ENCODE measurements at places on chromosomes 5 and 9.

GRCh38 chr9:88920645-88921044 is 70.6 kb upstream of the S1PR3 start:
- DNase-seq, result peak; percentile 19

GRCh38 chr9:137917116-137917515 is 39.5 kb downstream of the CACNA1B start:
- no peak for DNase-seq

GRCh38 chr9:113719919-113720318 is 156.2 kb upstream of the ZNF618 start:
- no peak for DNase-seq

DNA sequence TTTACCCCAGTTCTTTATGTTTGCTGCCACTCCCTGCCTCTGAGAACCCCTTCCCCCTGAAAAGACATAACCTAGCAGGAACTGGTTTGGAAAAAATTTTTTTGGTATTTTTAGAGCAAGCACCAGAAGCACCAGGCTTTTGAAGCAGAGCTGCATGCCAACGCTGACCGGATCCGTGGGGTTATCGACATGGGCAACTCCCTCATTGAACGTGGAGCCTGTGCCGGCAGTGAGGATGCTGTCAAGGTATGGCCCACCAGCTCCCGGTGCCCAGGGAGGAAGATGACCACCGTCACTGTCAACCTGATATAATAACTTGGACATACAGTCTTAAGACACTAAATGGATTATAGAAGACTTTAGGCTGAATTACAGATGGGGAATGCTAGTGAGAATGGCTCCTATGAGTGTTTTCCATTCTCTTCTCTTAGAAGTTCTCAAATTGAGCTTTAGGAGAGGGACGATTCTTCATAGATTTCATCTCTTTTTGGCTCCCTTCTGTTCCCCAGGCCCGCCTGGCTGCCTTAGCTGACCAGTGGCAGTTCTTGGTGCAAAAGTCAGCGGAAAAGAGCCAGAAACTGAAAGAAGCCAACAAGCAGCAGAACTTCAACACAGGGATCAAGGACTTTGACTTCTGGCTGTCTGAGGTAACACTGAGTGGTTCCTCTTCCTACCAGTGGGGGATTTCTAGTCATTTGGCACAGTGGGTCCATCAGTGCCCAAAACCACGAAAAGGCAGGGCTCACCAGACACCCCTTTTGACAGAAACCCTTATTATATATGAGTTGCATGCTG is 44.9 kb downstream of the DYNC2I2 start:
- peak; percentile 22 for DNase-seq

DNA sequence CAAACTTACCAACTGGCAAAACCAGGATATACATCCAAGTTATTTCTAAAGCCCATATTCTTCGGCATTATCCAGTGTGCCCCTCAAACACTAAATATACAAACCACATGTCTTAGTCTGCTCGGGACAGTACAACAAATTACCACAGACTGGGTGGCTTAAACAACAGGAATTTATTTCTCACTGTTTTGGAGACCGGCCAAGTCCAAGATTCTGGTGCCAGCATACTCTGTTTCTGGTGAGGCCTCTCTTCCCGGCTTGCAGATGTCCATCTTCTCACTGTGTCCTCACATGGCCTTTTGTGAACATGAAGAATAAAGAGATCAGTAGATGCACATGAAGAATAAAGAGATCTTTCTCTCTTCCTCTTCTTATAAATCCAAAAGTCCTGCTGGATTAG is 12.9 kb upstream of the SLCO6A1 start:
- no peak for DNase-seq

GRCh38 chr9:119268985-119269384 is 100.2 kb downstream of the BRINP1 start:
- no peak for DNase-seq

- no peak for DNase-seq
Observed at GRCh38 chr9:34341659-34342295, 12.4 kb downstream of the NUDT2 start.

DNA sequence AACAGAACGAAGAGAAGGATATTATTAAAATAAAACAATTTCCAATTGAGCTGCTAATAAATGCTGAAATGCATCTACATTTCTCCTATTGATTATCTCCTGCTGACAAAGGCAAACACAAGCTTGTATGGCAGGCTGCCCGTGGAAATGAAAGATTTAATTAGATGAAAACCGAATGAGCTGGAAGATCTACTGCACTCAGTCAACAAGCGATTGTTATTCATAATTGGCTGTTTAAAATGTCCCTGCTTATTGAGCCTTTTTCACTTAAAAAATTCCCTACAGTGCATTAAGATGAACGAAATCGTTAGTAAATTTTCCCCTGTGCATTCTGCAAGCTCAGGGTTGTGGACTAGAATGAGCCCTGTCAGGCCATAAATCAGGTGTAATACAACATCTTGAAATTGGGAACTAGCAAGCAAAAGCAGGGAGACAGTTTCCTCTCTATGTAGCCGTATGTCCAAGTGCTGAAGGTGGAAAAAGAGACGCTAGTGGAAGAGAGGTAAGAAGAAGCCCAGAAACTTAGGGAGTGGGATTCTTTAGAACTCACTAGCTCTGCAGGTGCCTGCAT is 28.5 kb upstream of the KIF4B start:
- no peak for DNase-seq

- no peak for DNase-seq
Observed at GRCh38 chr5:101364469-101364868, 461.4 kb upstream of the ST8SIA4 start.

DNA sequence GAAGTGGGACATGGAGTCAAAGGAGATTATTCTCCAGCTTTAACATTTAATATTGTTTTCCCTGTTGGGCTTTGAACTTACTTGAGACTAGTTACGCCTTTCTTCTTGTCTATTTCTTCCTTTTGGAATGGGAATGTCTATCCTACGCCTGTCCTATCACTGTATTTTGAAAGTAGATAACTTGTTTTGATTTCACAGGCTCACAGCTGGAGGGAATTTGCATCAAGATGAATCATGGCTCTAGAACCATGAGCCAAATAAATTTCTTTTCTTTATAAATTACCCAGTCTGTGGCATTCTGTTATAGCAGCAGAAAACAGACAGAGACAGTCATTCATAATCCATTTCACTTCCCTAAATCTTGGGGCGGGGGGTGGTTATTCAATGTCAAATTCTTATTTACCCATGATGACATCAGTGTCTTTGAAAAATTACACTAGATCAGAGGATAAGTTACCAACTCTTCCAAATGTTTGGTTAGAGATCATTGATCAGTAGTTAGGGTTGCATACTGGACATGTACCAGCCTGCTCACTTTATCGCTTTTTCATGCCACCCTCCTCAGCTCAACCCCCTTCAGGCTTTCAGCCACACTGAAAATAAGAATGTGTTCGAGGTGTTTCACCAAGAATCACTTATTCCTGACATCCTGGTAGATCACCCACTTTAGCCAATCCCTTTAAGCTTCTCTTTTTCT is 419.6 kb upstream of the PIK3R1 start:
- peak; percentile 41 for DNase-seq

- no peak for DNase-seq
Observed at GRCh38 chr5:170501931-170502330, 1.9 kb upstream of the KCNIP1 start.

- DNase-seq, result peak; percentile 92
Observed at GRCh38 chr5:41924872-41925554, at the start of gene FBXO4. FBXO4 (plus strand) TSS chr5:41925281; CDS start chr5:41925310, 29 bp downstream.

DNA sequence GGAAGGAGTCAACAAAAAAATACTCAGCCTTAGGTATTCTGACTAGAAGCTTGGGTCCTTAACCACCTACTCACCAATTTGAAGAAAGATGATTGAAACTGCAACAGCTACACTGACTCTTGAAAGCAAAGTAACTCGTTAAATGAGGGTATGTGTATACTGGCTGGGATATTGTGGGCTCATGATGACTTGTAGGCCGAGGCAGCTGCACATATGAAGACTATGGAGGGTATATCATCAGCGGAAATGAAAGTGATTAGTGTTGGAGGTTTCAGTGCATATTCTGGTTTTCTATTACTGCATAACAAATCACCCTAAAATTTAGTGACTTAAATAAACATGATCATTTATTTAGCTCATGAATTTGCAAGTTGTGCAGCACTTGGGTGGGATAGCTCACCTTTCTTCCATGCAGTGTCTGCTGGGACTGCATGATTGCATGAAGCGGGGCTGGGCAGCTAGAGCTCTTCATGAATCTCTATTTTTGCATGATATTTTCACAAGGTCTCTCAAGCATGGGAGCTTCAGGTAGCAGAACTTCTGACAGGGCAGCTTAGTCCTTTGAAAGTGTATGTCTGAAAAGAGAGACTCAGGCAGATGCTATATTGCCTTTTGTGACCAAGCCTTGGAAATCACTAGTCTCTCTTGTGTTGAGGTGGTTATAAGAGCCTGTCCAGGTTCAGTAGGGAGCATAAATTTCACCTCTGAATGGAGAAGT is 96.1 kb upstream of the CDKN2B start:
- no peak for DNase-seq

DNA sequence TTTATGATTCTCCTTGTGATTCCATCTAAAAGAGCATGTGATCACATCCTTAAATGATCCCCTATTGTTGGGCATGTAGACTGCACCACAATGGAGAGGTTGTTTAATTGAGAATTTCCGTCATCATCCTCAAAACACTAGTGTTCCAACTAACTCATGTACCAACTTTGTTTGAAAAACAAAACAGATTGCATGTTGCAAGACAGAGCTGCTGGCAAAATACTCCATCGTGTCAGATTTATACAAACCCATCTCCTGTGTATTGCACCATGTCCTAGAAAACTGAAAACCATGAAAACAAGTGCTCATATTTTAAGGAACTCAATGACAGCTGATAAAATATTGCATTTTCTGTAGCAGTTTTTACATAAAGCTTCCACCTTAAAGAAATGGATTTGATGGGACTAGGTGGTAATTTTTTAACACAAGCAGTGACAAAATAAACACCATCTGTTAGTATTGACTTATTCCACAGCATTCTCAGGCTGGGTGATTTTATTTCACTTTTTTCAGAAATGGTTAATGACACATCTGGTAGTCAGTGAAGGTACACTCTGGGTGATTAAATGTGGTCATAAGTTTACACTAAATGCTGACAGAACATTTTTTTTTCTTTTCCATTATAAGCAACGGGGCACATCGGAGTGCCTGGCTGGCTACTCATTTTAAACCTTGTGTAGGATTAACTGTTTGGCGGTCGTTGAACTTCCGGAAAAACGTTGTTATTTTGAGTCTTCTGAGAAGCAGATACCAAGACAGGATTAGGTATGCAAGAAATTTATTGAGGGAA is 602.9 kb upstream of the WWC1 start:
- peak; percentile 43 for DNase-seq

DNA sequence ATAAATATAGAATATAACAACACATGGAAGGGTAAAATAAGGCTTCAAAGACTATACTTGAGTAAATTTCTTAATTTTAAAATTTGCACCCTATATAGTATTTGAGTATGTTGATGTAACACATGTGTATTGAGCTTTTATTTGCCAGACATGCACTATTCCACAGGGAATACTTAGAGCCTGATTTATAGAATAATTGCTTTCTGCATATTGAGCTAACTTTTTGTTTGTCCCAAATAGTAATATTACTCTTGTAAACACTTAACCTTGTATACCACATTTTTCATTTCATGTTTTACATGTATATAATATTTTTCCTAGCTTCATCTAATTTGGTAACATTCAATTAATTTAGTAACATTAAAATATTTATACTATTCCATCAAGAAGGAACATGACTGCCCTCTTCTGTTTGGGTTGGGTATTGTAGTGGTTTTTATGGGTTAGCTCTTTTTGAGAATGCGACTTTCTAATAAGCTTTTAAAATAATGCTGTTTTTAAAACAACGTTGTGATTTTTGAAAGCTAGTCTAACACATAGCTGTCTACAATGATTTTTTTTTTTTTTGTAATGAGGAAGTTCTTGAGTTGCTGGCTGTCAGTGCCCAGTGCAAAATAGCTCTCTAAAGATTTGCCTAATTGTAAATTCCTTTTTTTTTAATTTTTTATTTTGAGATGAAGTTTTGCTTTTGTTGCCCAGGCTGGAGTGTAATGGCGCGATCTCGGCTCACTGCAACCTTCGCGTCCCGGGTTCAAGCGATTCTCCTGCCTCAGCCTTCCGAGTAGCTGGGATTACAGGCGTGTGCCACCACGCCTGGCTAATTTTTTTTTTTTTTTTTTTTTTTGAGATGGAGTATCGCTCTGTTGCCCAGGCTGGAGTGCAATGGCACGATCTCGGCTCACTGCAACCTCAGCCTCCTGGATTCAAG is 4.8 kb downstream of the SUB1 start:
- no peak for DNase-seq

DNA sequence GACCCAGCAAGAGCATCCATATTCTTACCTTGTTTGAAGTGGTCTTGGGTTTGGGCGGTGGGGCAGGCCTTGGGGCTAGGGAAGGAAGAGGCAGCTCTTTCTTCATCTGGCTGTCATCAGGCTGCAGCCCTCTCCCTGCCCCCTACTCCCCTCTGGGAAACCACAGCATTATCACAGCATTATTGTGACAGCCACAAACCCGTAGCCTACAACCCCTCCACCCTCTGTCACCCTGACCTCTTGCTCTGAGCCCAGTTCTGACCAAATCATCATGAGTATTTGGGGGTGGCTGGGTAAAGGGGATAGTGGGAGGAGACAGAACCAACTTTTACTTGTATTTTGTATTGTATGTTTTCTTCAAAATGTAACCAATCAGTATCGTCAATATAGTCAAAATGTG is 94.3 kb upstream of the ARRDC3 start:
- DNase-seq, result peak; percentile 44

GRCh38 chr5:19531374-19531952 is 456.5 kb downstream of the CDH18 start:
- DNase-seq, result no peak

DNA sequence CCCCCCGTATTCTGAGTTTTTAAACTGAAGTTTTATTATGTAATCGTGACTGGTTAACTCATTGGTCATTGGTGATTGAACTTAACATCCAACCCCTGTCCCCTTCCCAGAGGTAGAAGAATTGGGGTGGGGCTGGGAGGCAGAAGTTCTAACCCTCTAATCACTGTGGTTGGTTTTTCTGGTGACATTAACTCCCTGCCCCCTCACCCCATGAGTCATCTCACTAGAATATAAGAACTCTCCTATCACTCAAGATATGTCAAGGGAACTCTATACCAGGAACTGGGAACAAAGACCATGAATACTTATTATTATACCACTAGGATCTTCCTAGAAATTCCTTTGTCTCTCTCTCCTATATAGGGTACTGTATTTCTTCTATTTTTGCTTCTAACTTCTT is 52.3 kb upstream of the CAVIN4 start:
- DNase-seq, result peak; percentile 32

- no peak for DNase-seq
Observed at GRCh38 chr5:41508696-41509398, 1.6 kb downstream of the PLCXD3 start.
